GM13976 (cell line): ENCODE measurements at places on chromosomes 3 and 15.

- DNase-seq, result no peak
These were observed 1.6 kb downstream of the NOX5 start for GRCh38 chr15:69016021-69016595.

- no peak for DNase-seq
These were observed 292.1 kb downstream of the DIPK2A start for GRCh38 chr3:144263706-144264105.

- no peak for DNase-seq
These were observed 426.5 kb upstream of the RASGRP1 start for GRCh38 chr15:38991126-38991525.

DNA sequence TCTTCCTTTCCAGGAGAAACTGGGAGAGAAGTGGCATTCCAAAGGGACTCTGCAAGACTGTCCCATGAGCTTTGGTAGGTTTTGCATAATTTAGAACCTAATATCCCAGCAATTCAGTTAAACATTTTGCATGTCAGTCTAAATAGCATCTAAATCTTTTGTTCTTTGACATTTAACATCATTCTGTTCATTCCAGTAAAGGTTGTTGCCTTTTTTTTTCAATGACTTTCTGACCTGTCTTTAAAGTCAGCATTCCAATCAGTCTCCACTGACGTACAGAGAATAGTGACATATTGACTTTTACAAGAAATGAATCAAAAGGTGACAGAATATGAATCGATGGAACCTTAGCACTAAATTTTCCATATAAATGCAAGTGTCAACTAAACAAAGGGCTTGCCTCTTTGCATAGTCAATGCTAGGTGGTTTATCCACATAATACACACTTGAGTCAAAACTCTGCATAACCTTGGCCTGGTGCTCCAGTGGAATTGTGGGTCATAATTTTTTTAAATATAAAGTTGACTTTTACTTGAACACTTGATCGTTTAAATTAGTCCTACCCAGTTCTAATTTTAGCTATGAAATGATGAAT is 370.1 kb downstream of the CNTN6 start:
- DNase-seq, result no peak

DNA sequence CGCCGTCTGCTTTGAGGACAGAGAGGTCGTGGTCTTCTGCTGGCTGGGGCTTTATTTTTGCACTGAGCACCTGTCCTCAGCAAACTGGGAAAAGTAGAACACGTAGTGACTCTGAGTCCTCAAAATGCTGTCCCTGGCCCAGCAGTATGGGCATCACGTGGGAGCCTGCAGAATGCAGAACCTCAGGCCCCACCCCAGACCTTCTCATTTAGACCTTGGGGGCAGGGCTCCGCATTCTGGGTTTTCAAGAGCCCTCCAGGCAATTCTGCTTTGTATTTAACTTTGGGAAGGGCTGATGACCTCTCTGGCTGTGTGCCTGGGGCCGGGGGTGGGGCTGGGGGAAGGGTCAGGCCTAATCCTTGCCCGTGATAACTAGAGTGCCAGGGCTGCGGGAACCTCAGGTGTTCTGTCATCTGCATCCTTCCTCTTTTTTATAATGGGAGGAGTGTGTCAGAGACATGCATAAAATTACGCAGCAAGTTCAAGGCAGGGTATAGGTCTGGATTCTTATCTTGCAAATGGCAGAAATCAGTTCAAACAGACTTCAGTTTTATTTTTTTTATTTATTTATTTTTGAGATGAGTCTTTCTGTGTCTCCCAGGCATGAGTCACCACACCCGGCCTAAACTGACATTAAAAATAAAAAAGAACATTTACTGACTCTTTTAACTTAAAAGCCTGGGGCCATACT is 11.1 kb downstream of the SLC6A6 start:
- DNase-seq, result no peak

DNA sequence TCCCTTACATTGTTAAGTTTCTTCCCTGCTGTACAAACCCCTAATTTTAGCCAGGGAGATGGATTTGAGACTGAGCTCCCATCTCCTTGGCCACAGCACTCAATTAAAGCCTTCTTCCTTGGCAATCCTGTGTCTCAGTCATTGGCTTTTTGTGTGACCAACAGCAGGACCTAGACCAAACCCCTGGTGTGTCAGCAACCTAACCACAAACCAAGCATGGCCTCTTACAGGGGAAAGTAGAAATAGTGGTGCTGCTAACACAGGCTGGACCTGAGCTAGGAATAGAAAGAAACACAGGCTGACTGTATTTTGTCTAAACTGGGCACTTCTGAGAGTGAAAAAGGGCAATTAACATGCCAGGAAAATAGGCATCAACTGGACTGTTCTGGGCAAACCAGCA is 37.9 kb downstream of the PPCDC start:
- peak; percentile 71 for DNase-seq

DNA sequence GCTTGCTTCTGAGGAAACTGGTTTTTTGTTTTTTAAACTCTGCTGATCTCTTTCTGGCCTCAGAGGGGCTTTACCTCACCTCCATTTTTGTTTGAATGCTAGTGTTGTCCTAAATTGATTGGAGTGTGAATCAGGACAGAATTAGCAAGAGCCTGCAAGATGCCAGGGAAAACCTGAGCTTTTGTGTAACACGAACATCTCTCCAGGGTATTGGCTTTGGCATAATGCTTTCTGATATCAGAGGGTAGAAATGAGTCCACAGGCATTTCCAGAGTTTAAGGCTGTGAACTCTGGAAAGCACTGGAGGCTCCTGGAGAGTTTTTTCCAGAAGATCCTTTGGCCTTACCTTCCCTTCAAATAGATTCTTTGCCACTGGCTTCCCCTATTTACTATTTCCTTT is 87.1 kb downstream of the WDR76 start:
- no peak for DNase-seq

- no peak for DNase-seq
These were observed 56.1 kb downstream of the SLC12A8 start for GRCh38 chr3:125156456-125156855.

DNA sequence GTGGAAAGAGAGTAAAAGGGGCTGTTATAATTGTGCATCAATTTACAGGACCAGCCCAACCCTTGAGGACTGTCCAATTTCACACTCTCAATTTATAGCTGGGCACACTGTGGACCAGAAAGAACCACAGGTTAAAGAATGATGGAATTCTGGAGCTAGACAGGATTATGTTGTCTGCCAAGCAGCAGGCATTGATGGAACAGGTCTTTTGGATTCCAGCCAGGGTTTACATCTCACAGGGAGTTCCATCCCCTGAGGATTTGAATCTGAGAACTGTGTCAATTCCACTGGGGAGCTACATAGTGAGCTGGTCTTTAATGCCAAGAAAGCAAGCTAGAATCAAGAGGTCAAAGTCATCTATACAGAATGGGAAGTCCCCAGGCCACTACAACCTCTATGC is 389.5 kb upstream of the WNT5A start:
- DNase-seq, result no peak

DNA sequence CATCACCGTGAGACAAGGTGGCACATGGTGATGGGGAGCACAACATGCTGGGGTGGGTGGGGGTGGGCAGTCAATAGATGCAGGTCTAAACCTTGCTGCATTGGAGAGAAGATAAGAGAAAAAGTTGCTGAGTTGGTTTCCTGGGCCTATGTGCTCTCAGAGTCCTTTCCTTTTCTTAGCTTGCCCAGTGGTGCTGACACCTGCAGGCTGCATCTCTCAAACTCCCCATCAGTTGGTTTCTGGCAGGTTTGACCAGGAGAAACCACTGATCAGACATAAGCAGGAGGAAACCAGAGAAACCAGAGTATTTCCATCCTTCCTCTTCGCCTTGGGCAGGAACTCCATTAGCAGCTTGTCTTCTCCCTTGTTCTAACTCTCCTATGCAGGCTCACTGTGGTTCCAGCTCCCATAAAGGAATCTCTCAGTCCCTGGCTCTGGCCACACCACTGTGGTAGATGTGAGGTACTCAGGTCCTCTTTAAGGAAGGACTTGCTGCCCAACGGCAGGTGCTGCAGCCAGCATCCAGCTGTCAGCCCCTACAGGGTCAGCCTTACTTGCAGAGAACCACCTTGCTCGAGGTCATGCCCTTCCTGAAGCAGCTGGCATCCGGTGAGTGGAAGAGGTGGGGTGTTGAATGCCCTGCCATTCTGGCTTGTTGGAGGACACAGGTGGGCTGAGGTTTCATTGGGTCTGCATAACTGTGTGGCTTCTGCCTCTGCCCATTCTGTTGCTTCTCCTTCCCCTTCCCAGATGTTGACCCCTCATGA is 172.3 kb upstream of the ANKRD28 start:
- DNase-seq, result no peak

DNA sequence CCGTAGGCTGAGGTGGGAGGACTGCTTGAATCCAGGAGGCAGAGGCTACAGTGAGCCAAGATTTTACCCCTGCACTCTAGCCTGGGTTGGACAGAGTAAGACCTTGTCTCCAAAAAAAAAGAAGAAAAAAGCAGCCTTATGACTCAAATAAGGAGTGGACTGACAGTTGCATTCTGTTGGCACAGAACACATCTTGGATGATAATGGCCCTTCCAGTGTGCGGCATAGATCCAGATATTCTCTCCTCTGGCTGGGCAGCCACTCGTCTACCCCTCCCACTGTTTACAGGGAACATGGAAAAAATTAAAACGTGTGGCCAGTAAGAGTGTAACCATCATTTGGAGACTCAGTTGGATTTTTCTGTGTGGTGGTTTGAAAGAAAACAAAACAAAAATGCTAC is 118.6 kb upstream of the RNF7 start:
- no peak for DNase-seq

GRCh38 chr3:193870376-193871219 is 265.4 kb upstream of the HES1 start:
- DNase-seq, result no peak

DNA sequence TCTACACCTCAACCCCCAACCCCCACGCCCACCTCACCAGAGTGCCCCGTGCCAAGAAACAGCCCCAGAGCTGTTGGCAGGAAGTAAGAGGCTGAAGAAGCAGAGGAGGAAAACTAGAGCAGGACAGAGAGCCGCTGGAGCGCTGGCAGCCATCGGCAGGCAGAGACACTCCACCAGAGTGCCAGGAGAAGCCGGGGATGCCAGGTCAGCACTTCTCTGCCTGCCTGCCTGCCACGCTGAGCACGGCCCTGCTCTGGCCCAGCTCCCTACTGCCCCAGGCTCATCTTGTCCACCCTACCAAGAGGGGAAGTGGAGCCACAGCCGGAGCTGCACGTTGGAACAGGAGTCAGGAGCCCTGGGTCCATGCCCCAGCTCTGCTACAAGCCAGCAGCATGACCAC is 29.7 kb downstream of the CACNA2D2 start:
- DNase-seq, result no peak

GRCh38 chr3:10004506-10004905 is 17.9 kb upstream of the EMC3 start:
- no peak for DNase-seq

DNA sequence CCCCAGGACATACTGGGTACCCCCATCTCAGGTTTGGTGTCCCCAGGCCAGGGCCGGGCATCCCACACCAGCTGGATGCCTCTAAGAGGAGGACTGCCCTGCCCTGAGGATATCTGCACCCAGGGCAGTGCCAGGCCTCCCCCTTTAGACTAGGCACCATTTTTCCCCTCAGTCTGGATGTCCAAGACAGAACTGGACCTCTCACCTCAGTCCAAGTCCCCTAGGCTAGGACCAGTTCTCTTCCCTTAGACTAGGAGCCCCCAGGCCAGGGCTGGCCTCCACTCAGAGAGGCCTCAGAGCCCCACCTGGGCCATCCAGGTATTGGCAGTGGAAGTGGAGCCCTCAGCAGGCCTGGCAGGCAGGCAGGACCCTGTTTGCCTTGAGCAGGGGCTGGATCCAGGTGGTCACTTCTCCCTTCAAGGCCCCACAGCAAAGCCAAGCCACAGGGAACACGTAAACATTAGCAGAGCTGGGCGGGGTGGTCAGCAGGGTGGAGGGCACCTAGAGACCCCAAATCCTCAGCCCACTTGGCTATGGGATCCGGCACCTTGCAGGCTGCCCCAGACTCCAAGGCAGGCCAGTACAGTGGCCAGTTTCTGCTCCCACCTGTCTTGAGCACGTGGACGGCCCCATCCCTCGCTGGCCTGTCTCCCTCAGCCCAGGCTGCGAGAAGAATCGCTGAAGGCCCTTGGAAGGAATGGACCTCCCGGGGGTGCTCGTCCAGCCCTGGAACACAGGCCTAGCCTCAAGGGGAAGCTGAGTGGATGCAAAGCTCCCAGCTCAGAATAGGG is 28.3 kb downstream of the PTH1R start:
- no peak for DNase-seq

DNA sequence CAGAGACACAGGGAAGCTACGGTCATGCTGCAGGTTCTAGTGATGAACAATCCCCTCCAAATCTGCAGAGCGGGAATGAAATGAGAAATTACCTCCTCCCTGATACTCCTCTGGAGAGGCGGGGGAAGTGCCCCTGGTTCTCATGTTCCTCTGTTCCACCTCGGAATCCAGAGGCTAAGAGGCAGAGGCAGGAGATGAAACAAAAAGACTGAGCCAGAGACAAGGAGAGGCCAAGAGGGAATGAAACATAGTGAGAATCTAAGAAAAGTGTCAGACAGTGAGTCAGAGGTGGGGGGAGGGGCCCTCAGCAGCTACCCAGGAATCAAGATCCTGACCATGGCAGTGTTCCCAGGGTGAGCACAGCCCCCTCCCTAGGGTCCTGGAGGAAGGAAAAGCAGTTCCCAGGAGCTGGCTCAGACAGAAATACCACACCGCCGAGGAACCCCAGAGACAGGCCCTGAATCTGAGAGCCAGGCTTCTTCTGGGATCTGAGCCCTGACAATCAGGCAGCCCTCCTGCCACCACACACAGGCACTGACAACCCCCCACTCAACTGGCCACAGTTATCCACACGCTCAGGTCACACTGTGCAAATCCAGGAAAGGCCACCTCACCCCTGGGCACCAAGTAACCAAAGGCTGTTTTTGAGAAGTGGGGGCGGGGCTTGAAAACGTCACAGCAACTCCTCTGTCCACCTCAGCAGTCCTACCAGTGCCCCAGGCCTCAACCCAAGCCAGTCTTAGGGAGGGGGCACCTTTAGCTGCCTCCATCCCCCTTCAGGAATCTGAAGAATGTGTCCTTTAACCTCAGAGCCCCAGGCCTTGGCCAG is 2.4 kb downstream of the CSRNP1 start:
- peak; percentile 34 for DNase-seq
